ENCODE measurements at places on chromosomes 6 and 20.
A peak's percentile ranks its signal among the peaks of the same experiment; 100 is the strongest.

DNA sequence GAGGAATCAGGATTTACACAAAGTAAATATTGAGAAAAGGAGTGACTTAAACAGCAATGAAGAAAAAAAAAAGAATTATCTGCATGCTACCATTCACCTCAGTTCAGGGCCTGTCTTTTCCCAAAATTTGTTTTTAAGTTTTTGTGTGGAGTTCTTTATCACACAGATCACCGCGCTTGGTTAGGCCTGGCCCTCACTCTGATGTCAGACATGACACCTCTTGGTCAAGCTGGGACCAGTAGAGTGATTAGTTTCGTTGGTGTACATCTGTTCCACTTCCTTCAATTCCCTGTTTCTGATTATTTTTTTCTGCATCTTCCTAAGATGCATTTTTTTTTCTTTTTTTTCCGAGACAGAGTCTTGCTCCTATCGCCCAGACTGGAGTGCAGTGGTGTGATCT lies 34.9 kb upstream of the HIVEP1 start:
- no peak for DNase-seq

DNA sequence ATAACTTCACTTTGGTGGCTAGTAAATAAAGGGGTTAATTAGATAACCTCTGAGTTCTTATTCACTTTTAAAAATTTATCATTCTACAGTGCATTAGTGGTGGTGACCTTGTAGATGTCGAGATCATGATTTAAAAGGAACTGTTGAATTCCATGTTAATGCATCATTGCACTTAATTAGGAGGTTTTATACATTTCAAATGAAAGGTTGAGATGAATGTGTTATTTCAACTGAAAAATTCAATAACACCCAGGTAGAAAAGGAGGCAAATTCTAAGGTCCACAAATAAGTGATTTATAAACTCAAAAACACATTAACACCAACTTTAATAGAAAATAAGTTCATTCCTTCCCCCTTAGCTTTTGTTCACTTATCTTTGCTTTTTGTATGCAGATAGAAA lies 58.3 kb upstream of the TMEM170B start:
- DNase-seq: no peak

- no peak for DNase-seq
Observed at GRCh38 chr6:8627085-8627861, 191.9 kb upstream of the SLC35B3 start.

DNA sequence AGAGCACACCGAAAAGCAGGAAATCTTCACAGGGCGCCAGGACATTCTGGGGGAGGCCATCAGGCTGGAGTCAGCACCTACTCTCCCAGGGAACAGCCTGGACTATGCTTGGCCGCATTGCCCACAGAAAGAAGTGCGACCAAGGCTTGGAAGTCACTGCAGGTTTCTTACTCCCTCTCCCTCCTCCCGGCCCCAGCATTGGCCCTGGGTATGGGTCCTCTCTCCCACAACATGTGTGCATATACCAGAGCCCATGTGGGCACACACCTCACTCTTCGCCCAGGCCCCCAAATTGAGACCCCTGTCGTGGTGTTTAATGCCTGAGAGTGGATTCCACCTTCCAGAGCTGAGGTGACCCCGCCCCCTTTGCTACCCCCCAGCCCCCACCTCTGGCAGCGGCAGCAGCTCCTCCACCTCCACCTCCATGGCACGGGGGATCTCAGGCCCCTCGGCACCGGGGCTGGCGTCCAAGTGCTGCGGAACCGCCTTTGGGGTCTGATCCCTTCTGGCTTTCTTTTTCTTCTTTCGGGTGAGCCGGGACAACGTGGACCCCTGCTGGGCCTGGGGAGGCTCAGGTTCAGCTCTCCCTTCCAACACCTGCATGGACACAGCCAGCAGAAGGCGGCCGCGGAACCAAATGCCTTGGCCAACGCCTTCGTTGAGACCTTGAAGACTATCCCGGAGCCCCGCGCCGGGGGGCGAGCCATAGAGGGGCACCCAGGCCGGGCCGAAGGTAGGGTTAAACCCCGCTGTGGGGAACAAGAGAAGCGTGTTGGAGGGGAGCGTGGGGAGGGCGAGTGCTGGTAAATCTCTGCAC lies 15.2 kb upstream of the SPAG4 start:
- DNase-seq: peak; percentile 31

DNA sequence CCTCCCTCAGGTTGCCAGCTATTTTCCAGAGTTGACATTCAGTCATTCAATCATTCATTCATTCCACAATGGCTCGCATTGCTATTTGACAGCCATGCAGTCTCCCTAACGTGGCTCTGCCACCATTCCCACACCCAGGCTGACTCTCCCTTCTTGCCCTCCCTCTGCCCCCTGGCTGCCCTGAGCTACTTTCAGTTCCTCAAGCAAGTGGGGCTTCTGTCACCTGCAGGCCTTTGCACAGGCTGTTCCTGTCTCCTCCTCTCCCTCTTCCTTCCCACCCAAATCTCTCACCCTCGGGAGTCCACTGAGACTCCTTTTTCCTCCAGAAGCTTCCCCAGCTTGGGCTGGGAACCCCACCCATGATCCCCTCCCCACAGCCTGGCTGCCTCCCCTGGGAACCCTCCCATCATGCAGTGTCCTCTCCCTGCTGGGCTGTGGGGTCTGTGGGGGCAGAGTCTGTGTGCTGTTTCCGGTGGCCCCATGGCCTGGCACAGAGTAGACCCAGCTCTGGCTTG lies 2.6 kb downstream of the PACSIN1 start:
- DNase-seq: no peak

- no peak for DNase-seq
Observed at GRCh38 chr6:122007339-122007738, 392.1 kb upstream of the HSF2 start.

DNA sequence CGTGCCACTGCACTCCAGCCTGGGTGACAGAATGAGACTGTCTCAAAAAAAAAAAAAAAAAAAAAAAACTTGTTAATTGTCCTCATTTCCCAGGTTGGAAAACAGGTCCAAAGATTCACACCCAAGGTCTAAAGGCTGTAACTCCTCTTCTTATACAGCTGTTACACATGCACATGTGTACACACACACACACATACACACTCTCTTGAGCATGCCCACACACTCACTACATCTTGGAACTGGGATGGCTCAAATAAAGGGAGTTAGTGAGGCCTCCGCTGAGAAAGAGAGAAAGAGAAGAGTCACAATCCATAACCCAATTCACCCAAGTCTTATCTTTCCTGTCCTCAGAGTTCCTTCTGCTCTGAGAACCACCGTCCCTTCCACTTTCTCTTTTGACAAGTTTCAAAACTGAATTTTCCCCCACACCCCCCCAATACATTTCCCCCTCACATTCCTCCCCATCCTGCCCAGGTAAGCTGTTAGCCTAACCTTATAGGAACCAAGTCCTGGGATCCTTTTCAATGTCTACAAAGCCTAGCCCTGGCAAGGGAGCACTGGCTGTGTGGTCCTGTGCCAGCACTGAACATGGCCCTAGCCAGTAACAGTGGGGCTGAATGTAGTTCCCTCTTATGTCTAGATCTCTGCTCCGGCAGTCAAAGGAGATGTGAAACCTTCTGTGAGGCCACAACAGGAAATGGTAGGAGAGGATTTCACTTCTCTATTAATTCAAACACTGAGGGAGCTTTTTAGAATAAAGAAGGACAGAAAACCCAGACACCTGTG lies 3.2 kb upstream of the HLA-DMB start:
- no peak for DNase-seq

DNA sequence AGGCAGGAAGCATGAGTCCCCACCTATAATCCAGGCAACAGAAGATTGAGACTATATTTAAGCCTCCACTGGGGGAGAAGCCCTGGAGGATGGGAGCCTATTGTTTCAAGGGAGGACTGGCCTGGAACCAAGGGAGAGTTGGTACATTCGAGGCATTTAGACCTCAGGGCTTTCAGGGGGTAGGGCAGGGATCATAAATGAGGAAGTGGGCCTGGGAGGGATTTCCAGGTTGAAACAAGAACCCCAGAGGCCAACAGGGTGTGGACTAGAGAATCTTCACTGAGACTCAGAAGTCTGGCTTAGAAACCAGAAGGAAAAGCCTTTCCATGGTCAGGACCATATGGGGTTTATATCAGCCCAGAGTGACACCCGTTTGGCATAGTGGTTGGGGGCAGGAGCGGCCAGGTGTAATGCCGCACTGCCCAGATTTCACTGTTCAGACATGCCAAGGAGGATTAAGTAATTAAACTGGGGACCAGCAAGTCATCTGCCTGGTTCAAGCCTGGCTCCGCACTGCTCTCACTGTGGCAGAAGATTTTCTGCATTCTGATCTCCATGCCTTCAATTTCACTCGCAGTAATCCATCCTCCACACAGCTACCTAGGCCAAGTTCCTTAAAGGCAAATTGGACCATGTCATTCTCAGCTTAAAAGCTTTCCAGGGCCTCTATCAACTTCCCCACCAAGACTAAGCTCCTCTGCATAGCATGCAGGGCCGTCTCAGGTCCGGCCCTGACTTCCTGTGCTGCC lies 17.8 kb downstream of the LRFN2 start:
- DNase-seq: no peak

DNA sequence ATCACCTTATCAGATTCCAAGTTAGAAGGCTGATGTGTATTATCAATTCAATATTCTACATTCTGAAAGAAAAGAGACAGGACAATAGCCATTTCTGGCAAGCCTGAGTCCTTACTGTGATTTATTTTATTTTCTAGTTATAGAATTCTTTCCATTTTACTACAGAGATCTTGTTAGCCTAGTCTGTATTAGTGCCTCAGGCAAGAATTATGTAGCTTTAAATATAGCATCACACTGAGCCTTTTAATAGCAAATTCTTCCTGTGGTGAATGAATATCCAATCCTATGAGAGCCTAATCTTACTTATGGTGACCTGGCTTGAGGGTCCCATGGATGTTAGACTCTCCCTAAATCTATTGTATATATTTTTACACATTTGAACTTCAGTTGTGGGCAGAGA lies 732.8 kb upstream of the CITED2 start:
- DNase-seq: no peak

GRCh38 chr6:168619560-168620314 lies 178.8 kb downstream of the SMOC2 start:
- DNase-seq: no peak

DNA sequence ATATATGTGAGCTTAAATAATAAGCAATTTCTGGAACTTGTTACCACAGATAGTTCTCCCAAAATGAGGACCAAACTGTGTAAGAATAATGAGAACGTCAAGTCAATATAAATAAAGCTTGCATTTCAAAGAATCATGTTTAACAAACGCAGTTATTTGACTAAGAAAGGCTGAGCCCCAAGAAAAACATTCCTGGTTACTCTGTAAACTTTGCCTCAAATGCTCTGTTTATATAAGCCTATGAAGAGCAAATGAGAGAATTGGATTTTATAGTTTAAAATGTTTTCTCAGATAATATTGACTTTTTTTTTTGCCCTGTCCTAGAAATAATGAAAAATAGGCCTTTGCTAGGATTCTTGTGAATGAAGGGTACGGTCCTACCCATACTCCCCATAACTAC lies 81.3 kb downstream of the C6orf52 start:
- DNase-seq: no peak

DNA sequence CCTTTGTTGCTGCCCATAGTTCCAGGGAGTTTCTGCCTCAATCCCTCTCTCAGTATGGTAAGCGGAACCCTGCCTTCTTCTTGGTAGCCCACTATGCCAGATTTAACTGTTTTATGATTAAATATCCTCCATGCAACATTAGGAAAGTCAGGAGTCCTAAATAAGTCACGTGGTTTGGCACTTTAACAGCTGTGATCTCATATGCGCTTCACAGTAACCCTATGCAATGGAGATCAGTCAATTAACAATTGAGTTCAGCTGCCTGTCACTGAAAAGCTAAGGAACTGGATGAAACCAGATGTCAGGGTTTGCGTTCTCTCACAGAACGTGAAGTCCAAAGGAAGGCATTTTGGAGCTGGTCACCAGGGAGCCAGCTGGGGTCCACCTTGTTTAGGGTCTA lies 81.6 kb downstream of the PSMB1 start:
- DNase-seq: no peak

DNA sequence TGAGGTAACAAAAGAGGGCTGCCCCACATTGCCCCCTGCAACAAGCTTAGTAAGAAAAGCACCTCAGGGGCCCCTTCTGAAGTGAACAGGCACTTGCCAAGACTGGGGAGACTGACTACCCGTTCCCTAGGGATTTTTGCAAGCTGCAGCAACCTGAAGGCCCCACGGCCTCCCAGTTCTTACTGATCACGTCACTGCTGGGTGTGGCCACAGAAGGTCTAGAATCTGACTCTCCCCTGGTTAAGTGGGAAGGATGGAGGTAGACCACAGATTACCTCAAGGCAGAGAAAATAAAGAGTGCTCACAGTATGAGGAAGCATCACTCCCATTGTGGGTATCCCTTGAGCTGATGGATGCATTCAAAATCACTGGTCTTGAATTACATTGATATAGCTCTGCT lies 201.5 kb upstream of the KCNQ5 start:
- DNase-seq: no peak

DNA sequence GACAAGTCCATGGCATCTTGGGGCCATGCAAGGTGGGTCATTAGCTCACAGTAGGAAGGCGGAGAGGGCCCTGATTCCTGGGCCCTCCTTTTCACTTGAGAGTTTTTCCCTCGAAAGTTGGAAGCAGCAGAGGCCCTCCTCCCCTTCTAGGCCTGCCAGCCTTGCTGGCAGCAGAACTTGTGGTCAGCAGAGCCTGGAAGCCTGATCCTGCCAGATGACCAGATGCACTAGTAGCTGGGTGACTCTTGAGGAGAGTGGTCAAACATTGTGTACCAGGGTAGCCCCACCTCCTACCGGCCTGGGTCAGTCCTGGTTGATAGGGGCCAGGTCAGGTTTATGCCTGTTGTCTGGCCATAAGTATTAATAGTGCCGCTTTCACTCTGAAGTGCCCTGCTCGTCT lies 3.8 kb upstream of the HMGA1 start:
- DNase-seq: no peak

- DNase-seq: peak; percentile 61
Observed at GRCh38 chr6:107114926-107115694, at the start of gene BEND3. Gene BEND3, minus strand, starts transcription at chr6:107115515. Its CDS starts 16,230 bp downstream, at chr6:107099285.

DNA sequence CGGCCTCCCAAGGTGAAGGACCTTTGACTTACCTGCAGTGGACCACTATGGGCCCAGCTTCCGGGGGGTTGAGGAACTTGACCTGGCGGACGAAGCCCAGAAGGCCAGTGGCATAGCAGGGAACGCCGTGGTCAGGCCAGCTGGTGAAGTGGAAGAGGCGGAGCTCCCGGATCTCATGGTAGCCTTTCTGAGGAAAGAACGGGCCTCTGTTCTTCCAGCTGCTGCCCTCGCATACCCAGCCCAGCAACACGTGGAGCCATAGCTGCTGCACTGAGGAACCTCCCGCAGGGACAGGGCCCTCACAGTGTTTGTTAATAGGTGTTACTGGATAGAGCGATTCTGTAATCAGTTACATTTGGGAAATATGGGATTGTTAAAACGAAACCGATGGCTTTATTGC lies 492.1 kb upstream of the CHD6 start:
- DNase-seq: no peak

DNA sequence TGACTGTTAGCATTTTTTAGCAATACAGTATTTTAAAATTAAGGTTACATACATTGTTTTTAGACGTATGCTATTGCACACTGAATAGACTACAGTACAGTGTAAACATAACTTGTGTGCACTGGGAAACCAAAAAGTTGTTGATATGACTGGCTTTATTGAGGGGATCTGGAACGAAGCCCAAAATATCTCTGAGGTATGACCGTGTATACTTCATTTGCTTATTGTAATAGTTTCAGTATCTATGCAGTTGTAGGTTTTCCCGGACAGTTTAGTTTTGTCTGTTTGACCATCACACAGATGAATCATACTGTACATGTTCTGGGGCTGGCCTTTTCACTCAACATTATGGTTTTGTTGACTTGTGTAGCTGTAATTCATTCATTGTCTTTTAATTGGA lies 6.9 kb upstream of the ZBTB12 start:
- DNase-seq: no peak

- DNase-seq: no peak
Observed at GRCh38 chr6:87283461-87283860, 38.9 kb upstream of the SMIM8 start.

- no peak for DNase-seq
Observed at GRCh38 chr6:133641104-133641503, 247.8 kb upstream of the TCF21 start.
